Hematopoietic multipotent progenitor cell treated with erythropoietin and hydrocortisone succinate and interleukin-3 and kit ligand, for 6 days (in vitro differentiated cells): ENCODE measurements at places on chromosomes 1 and 21.

DNA sequence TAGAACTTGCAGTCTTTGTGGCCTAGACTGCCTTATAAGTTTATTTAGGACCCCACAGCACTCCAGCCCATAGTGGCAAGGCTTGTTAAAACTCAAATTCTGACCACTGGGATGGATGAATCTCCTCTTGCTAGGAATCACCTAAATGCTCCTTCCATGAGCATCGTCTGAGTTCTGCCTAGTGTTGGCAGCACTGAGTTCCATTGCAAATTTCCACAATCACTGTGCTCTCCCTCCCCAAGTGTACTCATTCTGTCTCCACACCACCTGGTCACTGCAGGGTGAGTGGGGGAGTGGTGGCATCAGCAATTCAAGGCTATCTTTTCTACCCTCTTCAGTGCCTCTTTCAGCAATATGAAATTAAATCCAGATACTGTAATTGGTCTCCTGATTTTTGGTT lies 46.7 kb upstream of the PTBP2 start:
- DNase-seq = no peak

GRCh38 chr1:209544098-209544497 lies 39.4 kb upstream of the CAMK1G start:
- no peak for DNase-seq

DNA sequence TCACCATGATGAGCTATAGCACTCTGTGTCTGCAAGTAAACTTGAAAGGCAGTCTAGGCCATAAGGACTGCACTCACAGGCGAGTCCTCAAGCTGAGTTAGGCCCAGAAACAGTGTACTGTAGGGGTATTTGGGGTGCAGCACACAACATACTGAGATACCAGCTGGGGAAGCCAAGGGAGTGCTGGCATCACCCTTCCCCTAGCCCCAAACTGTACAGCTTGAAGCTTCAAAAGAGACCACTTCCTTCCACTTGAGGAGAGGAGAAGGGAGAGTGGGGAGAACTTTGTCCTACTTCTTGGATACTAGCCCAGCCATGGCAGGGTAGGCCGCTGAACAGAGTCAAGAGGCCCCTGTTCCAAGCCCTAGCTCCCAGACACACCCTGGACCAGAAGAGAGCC lies 24.2 kb upstream of the SNX7 start:
- no peak for DNase-seq

DNA sequence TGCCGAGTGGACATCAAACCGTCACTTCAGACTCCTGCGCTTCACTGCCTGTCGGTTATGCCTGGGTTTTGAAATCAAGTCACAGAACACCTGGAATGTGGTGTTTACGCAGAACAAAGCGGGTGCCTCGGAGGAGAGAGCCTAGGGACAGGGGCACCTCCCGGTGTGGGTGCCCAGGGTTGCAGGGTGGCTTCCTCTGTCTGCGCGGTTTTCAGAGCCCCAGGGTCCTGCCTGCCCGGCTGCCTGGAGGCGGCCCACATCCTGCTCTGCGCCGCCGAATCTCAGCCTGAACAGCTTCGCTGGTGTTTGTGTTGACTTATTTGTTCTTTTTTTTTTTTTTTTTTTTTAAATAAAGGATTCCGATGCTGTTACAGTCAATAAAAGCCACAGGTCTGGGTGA lies 113.5 kb upstream of the COL6A1 start:
- DNase-seq = no peak

DNA sequence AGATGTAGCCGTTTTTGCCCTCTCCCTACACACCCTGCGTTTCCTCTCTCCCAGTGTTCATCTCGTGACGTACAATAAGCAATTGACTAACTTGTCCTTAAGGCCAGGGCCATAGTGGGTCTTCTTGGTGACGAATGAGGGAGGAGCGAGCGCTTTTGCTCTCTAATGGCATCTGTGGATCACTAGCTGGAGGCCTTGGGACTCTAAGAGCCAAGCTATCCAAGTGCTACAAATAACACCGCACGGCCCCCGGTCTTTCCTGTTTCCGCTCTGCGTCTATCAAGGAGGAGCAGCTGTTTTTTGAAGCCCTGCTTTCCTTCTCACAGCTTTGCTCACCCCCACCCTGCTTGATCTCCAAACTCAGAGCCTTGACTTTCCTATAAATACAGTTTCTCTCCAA lies 25.2 kb downstream of the EVA1C start:
- peak; percentile 70 for DNase-seq
